ENCODE measurements at places on chromosomes 5 and 9.

DNA sequence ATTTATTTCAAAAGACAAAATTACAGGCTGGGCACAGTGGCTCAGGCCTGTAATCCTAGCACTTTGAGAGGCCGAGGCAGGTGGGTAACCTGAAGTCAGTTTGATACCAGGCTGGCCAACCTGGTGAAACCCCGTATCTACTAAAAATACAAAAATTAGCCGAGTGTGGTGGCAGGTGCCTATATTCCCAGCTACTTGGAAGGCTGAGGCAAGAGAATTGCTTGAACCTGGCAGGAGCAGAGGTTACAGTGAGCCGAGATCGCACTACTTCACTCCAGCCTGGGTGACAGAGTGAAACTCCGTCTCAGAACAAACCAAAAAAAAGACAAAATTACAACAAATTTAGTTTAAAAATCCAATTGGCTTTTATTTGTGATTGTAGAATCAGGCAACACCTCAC, 14.3 kb upstream of the SLC30A5 start:
- DNase-seq = no peak

DNA sequence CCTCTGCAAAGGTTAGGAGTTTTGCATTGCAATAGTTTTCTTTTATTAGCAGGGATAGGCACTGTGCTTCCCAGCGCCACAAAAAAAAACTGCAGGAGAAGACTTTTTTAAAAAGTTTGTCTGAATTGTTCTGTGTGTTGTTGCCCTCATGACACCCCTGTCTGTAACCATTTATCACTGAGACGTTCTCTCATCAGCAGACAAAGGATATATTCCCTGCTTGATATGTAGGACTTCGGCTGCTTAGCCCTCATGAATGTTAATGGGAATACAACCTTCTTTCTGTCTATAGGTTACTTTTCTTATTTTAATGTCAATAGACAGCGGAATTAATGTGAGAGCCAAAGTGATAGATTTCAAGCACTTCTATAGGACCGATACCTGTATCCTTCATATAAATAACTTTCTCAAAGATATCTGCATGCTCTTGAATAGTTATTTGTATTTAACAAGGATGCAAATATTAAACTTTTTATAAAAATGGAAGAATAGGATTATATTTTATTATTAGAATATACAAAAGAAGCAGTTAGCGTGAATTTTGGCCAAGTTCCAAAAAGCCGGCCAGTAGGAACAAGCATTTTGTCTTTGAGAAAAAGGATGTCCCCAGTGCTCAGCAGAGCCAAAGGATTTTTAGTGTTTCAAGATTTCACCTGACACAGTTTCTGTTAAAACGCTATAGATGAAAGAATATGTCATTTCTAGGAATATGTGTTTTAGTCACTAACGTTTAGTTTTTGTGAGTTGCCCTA, 1.5 kb upstream of the LYSMD3 start:
- no peak for DNase-seq

DNA sequence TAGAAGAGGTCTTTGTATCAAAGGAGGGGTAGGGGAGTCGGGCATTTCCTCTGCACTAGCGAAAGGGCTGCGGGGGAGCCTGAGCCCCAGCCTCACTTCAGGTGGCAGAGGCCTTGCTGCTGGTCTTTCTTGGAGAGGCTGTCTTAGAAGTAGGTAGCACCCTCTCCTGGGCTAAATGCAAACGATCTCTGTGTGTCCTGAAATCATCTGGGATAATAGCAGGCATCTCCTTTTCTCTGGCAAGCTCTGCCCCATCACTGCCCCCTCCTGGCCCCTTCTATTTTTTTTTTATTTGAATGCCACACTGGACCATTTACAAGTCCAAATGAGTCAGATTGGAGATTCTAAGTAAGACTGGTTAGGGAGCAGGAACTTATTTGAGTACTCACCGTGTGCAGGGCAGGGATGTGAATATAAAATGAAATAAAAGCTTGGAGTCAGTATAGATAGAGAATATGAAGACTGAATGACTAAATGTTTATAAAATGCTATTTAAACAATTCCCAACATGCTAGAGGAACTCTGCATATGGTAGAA, 137.1 kb downstream of the FGF1 start:
- DNase-seq = peak; percentile 96

DNA sequence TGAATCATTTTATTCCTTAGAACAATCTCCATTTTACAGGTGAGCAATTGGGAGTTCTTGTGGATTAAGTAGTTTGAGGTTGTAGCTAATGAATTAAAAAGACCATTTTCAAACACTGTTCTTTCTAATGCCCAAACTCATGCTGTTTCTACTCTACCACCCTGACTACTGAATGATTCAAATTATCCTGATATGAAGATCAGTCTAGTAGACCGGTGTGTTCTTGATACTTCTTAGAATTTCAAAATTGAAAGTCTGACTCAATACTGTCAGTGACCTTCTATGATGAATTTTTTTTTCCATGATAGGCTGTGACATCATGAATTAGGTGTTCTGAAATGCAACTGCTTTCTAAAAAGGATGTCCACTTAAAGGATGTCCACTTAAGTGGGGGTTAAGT, 515.5 kb downstream of the DMAC1 start:
- no peak for DNase-seq

DNA sequence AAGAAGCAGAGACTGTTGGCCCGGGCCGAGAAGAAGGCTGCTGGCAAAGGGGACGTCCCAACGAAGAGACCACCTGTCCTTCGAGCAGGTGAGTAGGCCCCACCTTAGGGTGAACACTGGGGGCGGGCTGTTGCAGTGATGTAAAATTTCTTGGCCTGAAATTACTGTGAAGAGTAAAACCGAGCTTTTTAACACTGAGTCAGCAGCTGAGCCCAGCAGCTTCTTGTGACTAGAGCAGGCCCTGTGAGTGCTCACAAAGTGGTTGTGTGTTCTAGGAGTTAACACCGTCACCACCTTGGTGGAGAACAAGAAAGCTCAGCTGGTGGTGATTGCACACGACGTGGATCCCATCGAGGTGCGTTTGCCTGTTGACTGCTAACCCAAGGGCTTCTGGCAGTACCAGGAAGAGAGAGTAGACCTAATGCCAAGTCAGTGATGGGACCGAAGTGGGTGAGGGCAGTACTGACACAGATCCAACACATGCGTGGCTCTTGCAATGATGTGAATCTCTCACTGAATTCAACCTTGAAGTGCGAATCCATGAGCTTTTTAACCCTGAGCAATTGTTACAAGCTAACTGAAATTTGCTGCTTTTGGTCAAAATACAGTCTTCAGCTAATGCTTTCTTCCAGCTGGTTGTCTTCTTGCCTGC, 2.1 kb downstream of the RPL7A start:
- no peak for DNase-seq

- DNase-seq = no peak
Observed at GRCh38 chr9:19160085-19160484, 32.8 kb upstream of the PLIN2 start.

- DNase-seq = peak; percentile 76
Observed at GRCh38 chr5:140108093-140109017, 5.6 kb upstream of the PURA start.

DNA sequence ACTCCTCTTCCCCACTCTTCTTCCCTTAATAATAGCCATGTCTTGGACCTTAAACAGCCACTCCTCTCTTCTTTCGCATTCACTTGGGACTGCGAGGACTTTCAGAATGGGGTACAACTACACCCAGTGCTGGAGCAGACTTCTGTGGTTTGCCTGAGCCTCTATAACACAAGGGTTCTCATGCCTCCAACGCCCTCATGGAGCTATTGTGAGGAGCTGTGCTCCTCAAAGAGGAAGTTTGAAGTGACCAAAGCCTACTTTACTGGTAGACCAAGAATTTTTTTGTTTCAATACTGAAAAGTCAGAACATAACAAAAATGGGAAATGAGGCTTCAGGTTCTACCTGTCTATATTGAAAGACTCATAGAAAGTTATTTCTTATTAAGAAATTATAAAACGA, 316.4 kb downstream of the PIK3R1 start:
- no peak for DNase-seq

DNA sequence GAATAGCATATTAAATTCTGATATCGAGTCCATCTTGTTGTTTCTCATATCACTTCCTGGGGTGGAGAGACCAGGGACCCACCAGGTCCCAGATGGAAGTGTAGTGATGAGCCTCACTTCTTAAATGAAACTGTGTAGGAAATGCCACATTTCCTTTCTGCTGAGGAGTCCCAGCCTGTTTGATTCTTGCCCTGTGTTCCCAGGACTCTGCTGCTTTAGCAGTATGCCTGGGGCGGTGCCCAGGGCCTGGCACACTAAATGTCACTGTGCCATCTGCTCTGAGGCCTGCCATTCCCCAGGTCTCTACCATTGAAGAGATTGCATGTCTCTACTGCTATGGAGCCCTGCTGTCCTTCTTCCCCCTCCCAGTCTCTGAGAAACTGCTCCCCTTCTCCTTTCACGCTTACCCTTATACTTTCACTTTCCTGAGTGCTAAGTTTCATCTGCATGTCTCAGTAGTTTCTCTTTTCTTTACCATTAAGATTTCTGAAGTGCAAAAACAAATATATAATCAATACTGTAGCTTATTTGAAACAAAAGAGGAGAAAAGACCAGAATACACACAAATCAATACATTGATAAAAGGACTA, 260.4 kb downstream of the GABRB2 start:
- DNase-seq = no peak

DNA sequence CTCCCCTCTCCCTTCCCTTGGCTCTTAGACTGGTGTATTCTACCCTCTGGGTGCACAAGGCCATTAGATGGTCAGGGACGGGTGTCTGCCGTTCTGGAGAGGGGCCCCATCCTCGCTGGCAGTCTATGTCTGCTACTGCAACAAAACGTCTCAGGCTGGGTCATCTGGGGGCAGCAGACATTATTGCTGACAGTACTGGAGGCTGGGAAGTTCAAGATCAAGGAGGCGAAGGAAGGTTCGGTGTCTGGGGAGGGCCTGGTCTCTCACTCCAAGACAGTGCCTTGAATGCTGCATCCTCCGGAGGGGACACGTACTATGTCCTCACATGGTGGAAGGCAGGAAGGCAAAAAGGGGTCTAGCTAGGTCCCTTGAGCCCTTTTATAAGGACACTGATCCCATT, 93.4 kb upstream of the COL5A1 start:
- no peak for DNase-seq

- DNase-seq = no peak
Observed at GRCh38 chr9:73167614-73168013, 15.9 kb downstream of the ANXA1 start.

DNA sequence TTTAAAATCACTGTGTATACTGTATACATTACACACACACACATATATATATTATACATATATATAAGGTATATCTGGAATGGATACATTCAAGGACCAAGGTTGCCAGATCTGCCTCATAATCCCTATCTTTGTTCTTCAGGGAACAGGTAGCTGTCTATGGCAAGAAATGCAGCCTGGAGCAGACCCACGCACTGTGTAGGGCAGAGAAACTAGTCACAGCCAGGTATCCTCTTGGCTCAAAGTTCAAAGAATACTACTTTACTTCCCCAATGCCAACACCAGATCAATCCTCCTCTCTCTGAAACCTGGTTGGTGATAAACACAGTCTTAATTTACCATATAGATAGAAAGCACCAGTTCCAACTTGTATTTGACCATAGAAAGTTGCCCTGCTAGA, 313.6 kb downstream of the PRELID2 start:
- DNase-seq = no peak

DNA sequence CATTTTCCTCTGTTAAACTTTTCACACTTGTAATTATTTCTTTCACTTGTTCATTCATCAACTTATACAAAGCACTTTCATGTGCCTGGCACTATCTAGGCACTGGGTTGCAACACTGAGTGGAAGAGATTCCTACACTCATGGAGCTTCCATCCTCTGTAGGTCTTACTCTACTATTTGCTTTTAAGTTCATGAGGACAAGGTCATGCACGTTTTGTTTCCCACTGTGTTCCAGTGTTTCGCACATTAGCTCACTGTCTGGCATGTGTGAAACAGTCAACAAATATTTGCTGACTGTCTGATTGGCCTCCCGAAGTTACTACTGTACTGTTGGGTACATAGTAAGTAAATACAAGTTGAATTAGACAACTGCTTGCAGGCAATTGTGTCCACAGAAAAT, 87.9 kb upstream of the IFNK start:
- DNase-seq = peak; percentile 79

DNA sequence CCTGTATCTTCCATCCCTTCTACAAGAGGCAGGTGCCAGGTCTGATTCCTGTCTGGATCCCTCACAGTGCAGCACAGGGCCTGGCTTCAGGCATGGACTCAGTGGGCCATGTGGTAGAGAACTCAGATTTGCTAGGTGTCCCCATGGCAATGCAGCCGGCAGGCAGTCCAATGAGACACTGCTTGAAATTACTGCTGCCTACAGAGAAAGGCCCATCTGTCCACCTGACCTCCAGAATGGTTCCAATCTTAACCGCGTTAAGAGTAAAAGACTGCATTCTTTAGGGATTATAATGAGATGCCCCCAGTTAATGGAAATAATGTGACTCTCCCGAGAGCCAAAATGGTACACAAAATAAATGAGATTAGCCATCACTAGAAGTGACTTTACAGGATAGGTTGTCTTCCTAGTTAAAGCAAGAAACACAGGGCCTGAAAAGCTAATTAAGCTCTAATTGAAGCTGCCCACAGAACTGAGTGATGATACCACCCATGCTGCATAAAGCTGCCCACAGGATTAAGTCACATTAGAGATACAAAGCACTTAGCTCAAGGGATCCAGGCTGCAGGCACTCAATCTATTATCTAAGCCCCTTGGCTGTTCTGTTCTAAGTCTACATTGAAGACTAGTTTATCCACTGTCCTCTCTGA, 11.4 kb downstream of the FAM193B start:
- DNase-seq = no peak

- DNase-seq = no peak
Observed at GRCh38 chr5:17619354-17619753, 9.2 kb downstream of the TAF11L12 start.

DNA sequence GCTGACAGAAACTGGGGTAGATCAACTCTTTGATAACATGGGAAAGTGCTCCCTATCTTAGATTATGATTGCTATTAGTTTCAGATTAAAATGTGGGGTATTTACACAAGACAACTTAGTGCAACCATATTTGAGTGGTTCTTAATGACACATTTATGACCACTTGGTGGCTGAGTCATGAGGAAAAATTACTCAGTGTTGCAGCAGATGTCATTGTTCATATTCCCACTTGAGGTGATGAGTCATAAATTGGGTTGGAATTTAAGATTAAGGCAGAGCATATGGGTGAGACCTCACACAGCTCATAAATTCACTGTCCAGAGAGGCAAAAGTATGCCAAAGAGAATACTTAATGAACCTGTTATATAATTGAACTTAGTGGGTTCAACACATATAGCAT, 408.3 kb downstream of the DMRT2 start:
- DNase-seq = peak; percentile 86

- no peak for DNase-seq
Observed at GRCh38 chr9:39587844-39588499, 232.5 kb downstream of the SPATA31A1 start.

DNA sequence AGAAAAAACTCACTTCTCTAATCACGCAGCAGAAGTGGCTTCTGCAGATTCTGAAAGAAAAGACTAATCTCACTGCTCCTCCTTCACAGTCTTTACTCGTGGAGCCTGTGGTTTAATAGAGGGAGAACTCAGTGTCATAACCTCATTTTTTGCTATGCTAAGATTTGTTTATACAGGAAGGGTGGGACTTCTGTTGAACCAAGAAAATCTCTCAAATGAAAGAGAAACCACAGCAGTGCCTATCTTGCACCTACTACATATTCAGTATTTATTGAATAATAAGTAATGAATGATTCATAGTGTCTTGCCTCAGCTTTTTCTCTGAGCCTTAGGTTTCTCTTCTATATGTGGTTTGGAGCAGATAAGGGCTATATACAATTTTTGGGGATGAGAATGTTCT, 136.1 kb upstream of the DMAC1 start:
- no peak for DNase-seq

Measured in DMS53 (cell line).